Activated CD8-positive, alpha-beta memory T cell treated with anti-CD3 and anti-CD28 coated beads for 1 hour (primary cell): ENCODE measurements at places on chromosomes 1 and 21.

GRCh38 chr1:54698346-54698745 is 17.3 kb upstream of the TTC4 start:
- DNase-seq = no peak

GRCh38 chr21:35861661-35862060 is 198.7 kb downstream of the SETD4 start:
- DNase-seq = no peak

- DNase-seq = no peak
Measured at GRCh38 chr1:229067546-229067945, 203.4 kb upstream of the RAB4A start.

DNA sequence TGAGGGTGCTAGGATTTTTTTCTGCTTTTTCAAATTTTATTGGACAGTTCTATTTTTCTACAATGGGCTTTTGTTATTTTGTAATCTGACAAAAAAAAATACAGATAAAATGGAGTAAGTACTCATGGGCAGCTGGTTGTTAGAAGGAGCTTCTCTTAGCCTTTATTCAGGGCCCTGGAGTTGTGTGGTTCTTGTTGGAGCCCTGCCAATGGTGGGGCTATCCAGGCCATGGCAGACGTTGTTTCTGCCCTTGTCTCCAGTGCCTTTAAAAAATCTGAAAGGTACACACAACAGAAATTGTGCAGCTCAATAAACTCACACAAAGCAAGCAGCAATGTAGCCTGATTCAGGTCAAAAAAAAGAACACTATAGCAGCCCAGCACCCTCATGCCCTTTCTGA is 153.5 kb upstream of the GALNT2 start:
- DNase-seq = no peak

- DNase-seq = no peak
Measured at GRCh38 chr1:27886744-27887143, 14.4 kb downstream of the THEMIS2 start.
